Forelimb muscle (tissue), 1 donor: ENCODE measurements at places on chromosomes 12 and 14. TPM values are rescaled to one million over a fixed set of nuclear protein-coding genes. Genes with fewer than 3 reads are reported as not detected.

- DNase-seq: no peak
Observed at GRCh38 chr12:20656600-20656999, 38.5 kb upstream of the SLCO1C1 start.

- DNase-seq: no peak
Observed at GRCh38 chr12:10001171-10001776, 2.4 kb upstream of the CLEC1B start.

DNA sequence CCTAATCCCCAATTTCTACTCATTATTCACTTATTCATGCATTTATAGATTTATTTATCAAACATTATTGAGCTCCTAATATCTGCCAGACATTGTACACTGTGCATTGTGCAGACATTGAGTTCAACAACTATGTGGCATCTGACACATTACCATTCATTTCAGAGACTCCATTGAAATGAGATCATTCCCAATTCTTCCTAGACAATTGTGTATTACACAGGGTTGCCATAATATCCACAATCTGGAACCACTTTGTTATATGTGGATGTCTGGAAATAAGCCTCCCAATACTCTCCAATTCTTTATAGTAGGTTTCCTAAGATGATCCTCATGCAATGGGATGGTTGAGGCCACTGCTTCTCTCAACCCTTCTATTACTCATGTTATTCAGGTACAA lies 165.0 kb downstream of the OTOGL start:
- DNase-seq: no peak

GRCh38 chr14:95419569-95419968 lies 96.9 kb downstream of the SYNE3 start:
- no peak for DNase-seq

DNA sequence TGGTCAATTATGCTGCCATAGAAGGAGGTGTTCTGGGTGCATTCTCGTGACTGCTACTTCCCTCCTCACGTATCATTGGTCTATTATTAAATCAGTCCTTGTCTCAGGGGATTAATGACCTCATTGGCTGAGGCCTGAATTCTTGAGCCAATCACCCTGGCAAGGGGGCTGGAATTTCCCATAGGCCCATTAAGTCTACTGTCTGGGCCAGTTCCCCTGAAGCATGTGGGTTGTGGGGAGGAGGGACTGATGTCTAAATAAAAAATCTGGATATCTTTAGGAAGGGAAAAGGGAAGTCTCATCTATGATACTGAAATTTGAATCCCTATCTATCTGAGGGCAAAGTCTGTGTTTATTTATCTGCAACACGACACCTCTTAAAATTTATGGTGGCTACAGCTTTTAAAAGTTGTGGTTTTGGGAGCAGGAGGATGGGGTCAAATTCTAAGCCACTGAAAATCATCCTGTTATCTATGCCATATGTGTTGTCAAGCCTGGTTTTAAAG lies 71.9 kb downstream of the DYRK2 start:
- DNase-seq: no peak

DNA sequence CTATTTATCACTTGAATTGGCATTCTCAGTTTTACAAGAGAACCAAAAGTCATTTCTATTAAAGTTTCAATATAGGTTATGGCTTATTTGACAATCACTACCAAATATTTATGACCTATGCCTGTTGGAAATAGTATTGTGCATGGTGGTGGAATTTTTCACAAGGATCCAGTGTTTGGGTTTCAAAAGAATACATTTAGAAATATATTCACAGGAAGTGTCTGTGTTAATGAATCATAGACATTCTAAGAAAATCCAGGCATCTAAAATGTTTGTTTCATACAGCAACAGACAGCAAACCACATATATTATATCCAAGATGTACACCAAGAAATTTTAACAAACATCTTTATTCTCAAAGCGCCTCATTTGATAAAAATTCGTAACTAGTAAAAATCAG lies 92.7 kb downstream of the MED13L start:
- no peak for DNase-seq

DNA sequence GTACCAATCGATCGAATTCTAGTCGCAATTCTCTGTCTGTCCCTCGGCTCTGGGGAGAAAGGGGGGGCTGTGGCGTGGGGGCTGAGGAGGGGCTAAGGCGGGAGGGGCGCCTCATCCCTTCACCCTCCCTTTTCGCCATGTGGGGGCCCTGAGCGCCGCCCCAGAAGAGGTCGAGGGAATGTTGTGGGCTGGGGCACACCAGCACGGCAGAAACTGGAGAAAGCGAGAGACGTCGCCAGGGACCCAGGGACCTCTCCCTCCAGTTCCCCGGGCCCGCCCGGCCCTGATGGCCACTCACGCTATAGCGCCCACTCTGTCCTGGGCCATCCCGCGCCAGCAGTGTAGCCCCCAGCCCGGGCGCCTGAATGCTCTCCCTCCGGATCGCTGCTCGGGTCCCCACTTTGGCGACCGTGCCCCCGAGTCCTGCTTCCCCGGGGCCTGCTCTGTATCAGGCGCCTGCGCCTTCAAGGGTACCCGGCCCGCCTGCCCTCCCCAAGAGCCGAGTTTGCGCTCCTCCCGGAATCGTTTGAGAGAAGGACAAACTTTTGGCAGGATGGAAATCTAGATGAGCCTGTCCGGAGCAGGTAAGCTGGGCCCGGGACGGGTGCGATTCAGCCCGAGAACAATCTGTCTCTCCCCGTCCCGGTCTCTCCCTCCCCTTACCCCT lies 62.6 kb downstream of the SMUG1 start:
- DNase-seq: no peak

DNA sequence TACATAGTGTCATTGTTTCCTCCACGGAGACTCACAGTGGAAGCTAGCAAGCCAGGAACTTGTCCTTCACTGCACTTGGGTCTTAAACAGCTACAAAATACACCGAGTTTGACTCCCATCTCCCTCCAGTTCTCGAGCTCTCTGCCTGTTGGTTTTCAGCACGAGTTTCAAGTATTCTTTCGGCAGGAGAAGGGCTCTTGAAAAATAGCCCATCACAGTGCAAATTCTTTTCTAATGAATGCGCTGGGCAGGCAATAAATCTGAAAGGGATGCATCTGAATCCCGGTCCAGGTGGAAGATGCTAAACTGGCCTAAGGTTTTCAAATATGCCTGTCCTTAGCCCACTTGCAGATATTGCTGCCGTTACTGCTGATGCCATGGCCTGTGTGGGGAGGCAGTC lies 173.9 kb downstream of the CACNA1C start:
- DNase-seq: no peak

- no peak for DNase-seq
Observed at GRCh38 chr12:1926251-1926657, 7.8 kb upstream of the CACNA2D4 start.

DNA sequence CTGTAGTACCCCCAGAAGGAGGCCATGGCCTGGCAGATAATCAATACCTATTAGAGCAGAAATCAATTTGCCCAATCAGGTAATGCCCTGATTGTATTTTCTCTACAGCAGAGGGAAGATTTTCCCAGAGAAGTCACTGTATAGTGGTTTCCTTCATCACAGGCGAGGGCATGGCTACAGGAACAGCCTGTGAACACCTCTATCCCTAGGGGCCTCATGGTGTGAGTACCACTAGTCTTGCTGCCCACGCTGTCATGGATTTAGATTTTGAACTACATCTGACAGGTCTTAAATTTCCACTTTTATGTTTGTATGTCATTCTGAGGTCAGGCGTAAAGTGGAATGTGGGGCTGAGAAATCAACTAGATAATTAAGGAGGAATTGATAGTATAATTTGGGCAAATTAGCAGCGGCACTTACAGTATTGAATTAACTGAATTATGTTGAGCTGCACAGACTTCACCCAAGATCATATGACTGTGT lies 42.4 kb upstream of the STXBP6 start:
- no peak for DNase-seq

DNA sequence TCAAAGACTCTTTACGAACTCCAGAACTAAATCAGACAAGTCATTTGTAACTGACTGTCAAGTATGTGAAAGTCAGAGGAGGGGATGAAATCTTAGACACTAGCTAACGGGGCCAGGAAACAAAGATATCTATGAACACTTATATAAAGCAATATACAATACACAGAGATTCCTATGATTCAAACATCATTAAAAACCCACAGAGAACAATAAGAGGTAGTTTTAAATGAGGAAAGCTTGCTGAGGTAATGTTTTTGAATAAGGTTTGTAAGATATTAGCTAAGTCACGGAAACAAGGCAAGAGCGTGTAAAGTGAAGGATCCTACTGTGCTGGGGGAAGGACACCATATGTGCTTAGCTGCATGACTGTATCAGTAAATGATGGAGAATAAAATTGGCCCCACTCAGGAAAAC lies 36.7 kb downstream of the SAV1 start:
- no peak for DNase-seq

GRCh38 chr12:107525719-107526554 lies 159.7 kb upstream of the PWP1 start:
- DNase-seq: no peak

GRCh38 chr14:80211153-80212022 lies at the start of gene DIO2:
Gene DIO2, minus strand, starts transcription at chr14:80211504. Its CDS starts 32 bp downstream, at chr14:80211472.
- no peak for DNase-seq

- DNase-seq: no peak
Observed at GRCh38 chr12:4850857-4851380, 58.8 kb upstream of the KCNA1 start.

Gene VRTN
- polyA plus RNA-seq: 0.05 TPM

GRCh38 chr12:88518863-88519403 lies 61.3 kb downstream of the KITLG start:
- no peak for DNase-seq

GRCh38 chr14:88488081-88488480 lies 66.7 kb downstream of the PTPN21 start:
- DNase-seq: no peak

GRCh38 chr12:9349888-9350885 lies 142.0 kb upstream of the PZP start:
- DNase-seq: no peak

Gene IAPP
- not detected for polyA plus RNA-seq

GRCh38 chr12:12228402-12228801 lies 38.4 kb downstream of the LRP6 start:
- DNase-seq: no peak

GRCh38 chr14:96949594-96949993 lies 152.4 kb downstream of the VRK1 start:
- DNase-seq: no peak

GRCh38 chr12:42936991-42937390 lies 347.4 kb upstream of the PRICKLE1 start:
- DNase-seq: no peak

GRCh38 chr12:22765421-22766130 lies 140.6 kb downstream of the ETNK1 start:
- no peak for DNase-seq

Gene DPPA3
- polyA plus RNA-seq: not detected

- DNase-seq: no peak
Observed at GRCh38 chr12:88658009-88658408, 77.7 kb upstream of the KITLG start.

Gene ARG2
- 2.3 TPM for polyA plus RNA-seq

DNA sequence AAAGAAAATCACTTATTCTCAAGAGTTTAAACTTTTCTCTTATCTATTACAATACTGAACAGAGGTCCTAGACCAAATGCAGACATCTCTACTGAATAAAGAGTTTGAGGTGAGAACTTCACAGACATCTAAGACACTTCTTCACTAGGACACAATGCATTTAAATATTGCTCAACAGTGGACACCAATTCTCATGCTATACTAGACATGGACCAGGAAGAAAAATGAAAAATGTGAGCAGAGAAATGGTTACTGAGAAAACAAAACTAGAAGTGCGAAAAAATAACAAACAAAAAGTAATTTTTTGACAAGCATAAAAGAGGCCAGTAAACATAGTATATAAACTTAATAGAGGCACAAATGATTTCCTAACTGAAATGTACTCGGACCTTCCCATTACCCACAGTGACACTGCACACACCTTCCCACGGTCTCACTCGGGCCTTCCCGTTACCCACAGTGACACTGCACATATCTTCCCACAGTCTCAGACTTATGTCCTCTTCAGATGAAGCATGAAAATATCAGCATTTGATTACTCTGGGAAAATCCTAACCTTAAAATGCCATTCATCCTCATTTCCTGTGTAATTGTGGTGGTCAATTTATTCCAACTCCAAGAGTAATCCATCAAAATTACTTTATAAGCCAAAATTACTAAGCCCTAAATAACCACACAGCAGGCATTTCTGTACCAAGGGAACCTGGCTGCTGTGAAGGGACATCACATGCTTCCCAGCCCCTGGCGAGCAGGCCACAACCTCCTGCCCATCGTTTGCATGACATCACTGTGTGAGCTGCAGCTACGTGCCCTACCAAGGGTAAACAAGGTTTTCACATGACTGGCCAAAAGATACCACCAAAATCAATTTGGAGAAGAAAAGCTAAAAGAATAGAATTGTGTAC lies 6.4 kb downstream of the SLC15A4 start:
- no peak for DNase-seq

DNA sequence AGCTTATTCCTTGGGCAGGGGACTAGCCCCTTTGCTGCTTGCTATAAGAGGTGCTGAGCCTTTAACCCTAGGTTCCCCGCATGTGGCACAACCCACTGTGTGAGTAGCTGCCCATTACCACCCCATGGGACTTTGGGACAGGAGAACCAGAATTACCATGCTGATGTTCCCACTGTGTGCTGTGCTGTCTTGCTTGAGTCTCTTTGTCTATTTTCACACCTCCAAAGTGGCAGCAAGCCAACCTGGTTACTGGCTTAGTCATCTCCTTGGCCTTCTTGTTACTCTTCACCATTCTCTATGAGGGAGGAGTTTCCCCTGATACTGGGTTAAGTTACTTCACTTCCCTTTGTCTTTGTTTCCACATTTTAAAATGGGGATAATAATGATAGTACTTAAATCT lies 73.4 kb upstream of the ETV6 start:
- no peak for DNase-seq

Gene HOXC6
- 4.7 TPM for polyA plus RNA-seq

DNA sequence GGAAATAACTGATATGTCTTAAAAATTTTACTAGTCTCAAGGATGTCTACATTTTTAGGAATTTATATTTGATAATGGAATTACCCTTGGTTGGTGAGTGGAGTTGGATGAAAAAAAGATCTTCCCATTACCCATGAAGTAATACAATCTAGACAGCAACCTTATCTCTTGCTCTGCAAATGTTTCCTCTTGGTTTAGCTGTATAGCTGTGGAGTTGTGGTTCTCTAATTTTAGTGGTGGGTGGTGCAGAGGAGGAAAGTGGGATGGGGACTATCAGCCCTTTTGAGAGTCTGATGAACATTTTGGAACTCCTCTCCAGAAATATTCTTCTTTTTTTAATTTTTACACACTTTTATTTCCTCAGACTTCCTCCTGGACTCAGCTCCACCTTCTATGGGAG lies 17.1 kb downstream of the SPX start:
- DNase-seq: no peak

GRCh38 chr14:58882577-58883018 lies 244.8 kb downstream of the DACT1 start:
- DNase-seq: no peak

- no peak for DNase-seq
Observed at GRCh38 chr12:49877066-49877465, 26.6 kb downstream of the FAIM2 start.
